ENCODE measurements at places on chromosomes 2 and 18.

- no peak for DNase-seq
Measured at GRCh38 chr2:48189552-48190228, 283.4 kb upstream of the FBXO11 start.

DNA sequence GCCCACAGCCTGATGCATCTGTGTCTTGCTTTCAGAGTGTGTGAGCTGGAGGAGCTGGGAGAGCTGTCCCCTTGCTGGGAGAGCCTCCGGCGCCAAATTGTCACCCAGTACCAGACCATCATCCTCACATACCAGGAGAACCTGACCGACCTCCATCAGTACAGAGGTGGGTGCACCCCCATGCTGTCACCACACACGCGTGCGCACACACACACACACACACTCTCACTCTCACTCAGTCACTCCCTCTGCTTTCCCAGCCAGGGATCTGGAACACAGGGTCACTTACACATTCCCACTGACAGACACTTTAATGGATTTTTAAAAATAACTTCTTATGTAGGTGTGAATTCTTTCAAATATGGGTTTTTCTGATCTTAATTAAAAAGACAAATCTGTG lies 64.5 kb downstream of the COA5 start:
- no peak for DNase-seq

GRCh38 chr2:204897561-204897960 lies 352.3 kb downstream of the PARD3B start:
- no peak for DNase-seq

DNA sequence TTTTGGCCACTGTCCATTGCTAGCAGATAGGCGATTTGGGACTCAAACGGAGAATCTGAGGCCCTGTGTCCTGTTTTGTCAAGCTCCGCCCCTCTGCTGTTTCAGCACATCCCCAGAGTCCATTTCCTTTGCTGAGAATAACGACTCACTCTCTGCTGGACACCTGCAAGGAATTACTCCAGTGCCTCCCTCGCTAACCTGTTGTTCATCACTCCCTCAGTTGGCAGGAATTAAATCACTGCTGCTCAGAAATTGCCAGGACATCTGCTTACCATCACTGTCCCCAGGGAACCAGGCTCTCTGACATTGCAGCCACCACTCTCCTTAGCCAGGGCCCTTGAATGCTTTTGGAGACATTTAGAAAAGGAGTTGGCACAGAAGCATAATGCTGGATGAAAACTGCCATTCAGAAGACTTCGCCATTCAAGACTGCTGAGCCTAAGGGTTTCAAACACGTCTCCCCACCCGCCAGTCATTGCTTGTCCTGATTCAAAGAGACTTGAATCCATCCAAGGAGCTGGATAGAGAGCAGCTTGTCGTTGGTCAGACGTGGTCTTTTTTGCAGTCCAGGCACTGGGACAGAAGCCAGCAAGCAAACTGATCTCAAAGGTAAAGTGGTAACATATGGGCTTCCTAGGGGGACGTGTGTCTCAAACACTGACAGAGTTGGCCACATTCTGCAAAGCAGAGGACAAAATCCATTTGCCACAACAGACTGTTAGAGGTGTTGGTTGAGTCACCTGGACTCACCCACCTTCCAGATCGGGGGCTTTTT lies 155.3 kb downstream of the UXS1 start:
- no peak for DNase-seq

GRCh38 chr2:10919771-10920621 lies 8.3 kb downstream of the KCNF1 start:
- no peak for DNase-seq

GRCh38 chr18:78416853-78417252 lies 562.8 kb upstream of the SALL3 start:
- DNase-seq, result no peak

GRCh38 chr2:98936353-98937351 lies 627 bp upstream of the CRACDL start:
- no peak for DNase-seq

DNA sequence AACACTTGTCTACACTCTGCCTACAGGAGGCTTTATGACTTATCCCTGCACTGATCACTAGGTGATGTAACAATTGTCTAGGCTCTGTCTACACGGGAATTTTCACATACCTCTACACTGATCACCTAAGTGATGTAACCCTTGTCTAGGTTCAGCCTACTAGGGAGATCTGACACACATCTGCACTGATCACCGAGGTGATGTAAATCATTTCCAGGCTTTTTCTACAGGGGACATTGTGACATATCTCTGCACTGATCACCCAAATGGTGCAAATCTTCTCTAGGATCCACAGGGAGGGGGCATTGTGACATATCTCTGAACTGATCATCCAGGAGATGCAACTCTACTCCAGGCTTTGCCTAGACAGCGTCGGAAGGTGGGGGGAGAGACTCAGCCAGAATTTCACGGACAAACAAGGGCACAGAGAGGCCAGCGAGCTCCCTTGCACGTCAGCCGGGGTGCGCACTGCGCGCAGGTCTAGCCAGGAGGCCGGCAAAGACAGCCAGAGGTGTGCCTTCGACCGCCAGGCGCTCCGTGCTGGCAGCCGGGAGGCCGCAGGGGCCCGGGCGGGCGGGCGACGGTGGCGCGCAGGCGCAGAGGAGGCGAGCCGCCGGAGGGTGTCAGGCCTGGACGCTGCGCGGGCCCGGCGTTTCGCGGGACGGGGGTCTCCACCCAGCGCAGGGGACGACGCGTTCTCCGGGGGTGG lies 46.9 kb upstream of the USP14 start:
- no peak for DNase-seq

DNA sequence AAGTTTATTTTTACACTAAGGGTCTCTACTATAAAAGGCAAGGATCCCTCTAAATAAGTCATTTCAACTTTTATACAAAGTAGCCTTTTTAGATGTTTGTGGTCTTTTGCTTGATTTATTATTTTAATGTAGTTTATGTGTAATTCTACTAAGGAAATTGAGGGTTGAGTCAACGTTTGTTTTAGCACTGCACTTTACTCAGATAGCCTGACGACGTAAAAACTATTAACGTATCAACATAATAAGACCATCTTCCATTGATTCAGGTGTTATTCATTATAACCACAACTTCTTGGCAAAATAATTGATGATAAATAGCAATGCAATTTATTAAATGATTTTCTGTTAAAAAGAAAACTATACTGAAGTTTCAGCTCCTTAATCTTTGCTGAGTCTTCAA lies 1103.6 kb upstream of the ACVR2A start:
- no peak for DNase-seq

GRCh38 chr2:230713331-230714135 lies 891 bp downstream of the CAB39 start:
- peak; percentile 25 for DNase-seq

- no peak for DNase-seq
Measured at GRCh38 chr2:181690860-181691259, 10.5 kb upstream of the NEUROD1 start.

DNA sequence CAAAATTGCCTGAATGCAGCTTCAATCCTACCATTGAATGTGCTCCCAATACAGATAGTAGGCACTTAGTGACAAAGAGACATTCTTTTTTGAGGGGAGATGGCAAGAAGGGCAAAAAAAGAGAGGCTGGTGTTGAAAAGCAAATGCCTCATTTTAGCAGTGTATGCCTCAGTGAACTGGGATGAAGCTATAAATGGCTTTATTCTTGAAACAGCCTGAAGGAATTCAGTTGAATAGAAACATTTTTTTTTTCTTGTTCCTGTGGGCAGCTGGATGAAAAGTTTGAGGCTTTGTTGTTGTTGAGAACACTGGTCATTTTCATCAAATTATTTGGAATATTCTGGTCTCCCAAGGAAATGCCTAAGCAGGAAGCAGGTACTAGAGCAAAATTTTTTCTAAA lies 228.9 kb downstream of the RNF144A start:
- no peak for DNase-seq

DNA sequence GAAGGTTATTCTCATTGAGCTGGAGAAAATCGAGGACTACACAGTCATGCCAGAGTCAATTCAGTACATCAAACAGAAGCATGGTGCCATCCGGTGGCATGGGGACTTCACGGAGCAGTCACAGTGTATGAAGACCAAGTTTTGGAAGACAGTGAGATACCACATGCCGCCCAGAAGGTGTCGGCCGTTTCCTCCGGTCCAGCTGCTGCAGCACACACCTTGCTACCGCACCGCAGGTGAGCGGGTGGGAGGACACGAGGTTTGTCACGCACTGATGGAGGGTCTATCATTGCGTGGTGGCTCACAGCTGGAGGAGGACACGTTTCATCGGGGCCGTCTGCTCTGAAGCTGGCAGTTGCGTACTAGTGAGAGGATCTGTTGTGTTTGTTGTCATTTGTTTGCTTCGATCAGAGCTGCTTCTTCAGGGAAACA lies 48.2 kb downstream of the IL1RL2 start:
- DNase-seq, result no peak

- DNase-seq, result no peak
Measured at GRCh38 chr2:216994353-216994854, 134.5 kb upstream of the TNP1 start.

DNA sequence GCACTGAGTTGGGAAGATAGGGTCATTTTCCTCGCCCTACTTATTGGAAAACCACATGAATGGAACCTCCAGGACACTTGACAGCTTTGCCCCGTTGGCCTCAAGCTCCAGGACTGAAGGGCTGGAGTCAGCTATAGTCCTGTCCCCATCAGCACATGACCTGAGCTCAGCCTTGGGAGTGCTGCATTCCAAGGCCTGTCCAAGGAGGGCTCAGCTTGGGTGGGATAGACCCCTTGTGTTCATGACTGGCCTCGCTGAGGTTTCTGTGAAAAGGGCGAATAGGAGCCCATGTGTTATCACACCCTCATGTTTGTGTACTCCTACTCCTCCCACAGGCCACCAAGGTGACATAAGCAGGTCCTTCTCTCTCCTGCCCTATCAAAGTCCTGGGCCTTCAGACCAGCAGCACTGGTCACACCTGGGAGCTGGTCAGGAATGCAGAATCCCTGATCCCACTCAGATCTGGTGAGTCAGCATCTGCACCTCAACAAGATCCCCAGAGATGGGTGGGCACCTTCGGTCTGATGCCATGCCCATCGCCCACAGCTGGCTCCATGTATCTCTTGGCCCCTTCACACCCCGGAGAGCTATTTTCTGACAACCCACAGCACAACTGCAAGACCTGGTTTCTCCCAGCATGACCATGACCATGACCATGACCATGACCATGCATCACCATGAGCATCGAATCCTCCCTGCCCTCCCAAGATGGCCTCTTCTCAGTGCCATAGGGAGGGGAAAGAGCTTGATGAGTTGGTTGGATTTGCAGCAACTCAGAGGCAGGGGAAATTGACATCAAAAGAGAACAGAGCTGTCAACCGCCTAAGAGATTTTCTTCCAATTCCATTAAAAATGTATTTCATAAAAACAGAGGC lies 83.0 kb upstream of the RAB6C start:
- no peak for DNase-seq

DNA sequence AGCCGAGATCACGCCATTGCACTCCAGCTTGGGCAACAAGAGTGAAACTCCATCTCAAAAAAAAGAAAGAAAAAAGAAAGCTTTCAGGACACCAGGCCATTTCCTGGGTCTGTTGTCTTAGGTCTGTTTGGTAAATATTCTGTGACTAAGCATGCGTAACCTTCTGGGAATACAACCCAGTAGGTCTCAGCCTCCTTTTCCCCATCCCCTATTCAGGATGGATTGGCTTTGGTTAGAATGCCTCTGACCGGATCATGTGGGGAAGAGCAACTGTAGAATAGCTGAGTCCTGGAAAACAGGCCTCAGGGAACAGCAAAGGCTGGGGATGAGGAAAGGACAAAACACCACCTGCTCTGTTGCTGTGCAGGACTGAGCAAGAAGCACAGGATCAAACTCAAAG lies 1.6 kb upstream of the PDCL3 start:
- no peak for DNase-seq

DNA sequence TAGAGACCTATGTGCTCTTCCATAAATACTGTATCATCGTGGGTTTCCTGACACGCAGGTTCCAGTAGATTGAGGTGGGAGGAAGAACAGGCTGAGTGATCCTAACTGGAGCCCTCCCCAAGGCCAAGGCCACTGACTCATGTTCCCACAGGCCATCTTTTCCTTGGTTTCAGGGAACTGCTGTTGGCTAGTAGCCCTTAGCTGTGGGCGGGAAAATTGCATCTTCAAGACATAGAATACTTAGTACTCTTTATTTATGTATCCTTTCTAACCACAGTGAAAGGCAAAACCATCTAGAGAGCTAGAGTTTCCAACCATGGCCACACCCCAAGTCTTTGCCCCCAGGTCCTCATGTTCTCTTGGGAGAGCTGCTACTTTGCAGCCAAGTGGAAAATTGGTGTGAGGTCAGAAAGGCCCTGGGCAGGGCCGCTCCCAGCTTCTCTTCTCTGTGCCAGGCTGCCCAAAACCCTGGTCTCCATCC lies 55.9 kb downstream of the COPS8 start:
- DNase-seq, result no peak

DNA sequence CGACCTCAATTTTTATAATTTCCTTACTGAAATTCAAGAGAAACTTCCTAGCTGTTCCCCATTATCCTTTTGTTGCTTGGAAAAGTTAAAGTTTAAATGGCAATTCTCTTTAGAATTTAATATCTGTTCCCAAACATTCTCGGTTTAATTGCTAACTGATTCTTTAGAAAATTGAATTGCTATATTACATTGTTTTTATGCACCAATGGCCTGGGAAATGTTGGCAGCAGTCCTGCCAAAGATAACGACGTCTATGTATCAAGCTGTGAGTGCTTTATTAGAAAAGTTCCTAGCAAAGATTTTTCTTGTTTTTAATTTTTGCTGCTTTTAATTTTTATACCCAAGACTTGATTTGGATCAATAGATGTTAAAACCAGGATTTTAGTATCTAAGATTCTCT lies 167.8 kb upstream of the HDAC4 start:
- no peak for DNase-seq

GRCh38 chr2:5846881-5847280 lies 154.7 kb downstream of the SOX11 start:
- DNase-seq, result no peak

- DNase-seq, result no peak
Measured at GRCh38 chr2:100793220-100793619, 26.7 kb upstream of the NPAS2 start.

DNA sequence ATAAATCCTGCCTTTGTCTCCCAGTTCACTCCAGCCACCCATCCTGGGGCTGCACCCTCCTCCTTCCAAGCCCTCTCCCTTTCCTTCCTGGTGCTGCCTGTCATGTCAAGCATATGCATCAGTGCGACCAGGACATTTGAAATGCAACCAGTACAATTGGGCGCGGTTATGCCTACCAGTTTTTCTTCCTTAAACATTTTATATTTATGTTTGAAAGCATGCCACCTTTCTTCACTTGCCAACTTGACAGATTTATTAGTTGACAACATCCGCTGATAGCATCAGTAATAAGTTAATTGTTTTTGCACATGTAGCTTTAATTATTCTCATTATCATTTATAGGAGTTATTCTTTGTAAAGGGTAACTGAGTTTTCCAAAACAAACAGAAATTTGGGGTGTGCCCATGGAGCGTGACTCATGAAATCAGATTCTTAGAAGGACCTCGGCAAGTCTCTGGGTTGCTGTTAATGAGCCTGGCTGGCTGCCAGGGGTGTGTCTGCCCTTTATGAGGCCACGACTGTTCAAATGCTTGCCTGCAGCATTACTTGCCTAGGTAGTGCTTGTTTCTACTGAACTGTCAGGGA lies 32.8 kb upstream of the IL1B start:
- DNase-seq, result no peak
